ENCODE measurements at places on chromosomes 7 and 10. TPM values are rescaled to one million over a fixed set of nuclear protein-coding genes. Genes with fewer than 3 reads are reported as not detected.

The CCDC172 gene
- total RNA-seq, result 1.0 TPM

DNA sequence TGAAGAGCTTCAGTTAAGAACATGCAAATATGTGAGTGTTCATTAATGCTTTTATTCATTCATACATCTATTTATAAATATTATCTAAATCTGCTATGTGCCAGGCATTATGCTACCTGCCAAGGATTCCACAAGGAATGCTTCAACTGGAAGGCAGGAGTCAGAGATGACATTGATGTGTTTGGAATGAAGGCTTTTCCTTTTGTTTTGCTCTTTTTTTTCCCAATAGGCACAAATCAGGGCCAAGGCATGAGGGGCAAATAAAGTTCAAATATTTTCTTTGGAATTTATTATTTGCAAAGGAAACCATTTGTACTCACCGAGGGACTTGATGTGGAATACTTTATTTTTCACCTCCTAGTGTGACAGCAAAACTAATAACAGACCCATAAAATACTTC, 530.3 kb downstream of the ARL4A start:
- no peak for DNase-seq

The AOAH gene
- 0.21 TPM for total RNA-seq

- DNase-seq, result no peak
Observed at GRCh38 chr7:142940966-142941535, 1.8 kb downstream of the LLCFC1 start.

DNA sequence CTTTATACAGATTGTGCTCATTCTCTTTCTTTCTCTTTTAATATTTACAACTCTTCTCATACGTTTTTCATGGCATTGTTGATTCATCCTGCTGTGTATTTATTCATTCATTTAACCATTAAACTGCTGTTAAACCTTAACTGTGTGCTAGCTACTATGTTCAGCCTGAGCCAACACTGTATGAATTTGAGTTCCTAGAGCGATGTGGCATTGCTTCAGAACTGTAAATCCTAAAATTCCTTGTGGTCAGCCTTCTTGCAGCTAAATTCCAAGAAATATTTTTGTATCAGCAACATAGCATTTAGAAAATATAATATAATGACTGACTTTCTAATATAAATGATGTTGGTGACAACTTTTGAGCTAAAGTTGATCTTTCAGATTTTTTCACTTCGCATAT, 184.7 kb upstream of the FZD1 start:
- no peak for DNase-seq

- no peak for DNase-seq
Observed at GRCh38 chr7:103803631-103804030, 185.8 kb downstream of the RELN start.

GRCh38 chr7:33070277-33070676, 7.7 kb upstream of the NT5C3A start:
- DNase-seq, result no peak

The CPA5 gene
- total RNA-seq, result not detected

DNA sequence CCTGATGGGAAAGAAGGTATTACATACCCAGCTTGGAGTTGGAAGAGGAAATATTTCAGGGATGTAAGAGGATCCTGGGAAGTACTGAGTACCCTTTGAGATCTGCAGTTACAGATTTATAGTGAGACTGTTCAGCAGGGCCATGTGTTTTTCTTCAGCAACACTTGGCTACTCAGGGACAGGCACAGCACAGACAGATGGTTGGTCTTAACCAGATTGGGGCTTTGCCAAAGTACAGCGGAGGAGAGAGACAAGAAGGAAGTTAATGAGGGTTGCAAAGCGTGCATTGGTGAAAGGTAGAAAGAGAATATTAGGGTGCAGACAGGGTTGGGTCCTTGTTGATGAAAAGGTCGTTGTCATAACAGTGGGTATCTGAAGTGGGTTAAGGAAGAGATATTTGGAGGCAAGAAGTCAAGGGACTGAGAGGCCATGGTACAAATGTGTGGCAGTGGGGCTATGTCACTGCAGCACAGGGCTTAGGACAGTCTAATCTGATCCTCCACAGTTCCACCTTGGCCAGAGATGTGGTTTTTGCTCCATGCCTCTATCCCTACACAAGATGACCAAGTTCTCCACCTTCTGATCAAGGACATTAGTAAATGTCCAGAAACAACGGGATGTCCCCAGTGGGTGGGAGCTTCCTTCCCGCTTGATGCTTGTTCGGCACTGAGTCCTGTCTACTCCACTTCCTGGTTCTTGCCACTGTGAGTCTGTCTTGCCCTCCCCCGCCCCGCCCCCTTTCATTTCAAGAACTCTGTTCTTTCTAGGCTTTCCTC, 18.9 kb upstream of the DNAJC1 start:
- DNase-seq, result no peak

GRCh38 chr10:97676770-97677581, 10.1 kb downstream of the AVPI1 start:
- DNase-seq, result peak; percentile 90

GRCh38 chr7:114979803-114980507, 58.1 kb downstream of the MDFIC start:
- DNase-seq, result no peak

The CPA4 gene
- total RNA-seq, result not detected

DNA sequence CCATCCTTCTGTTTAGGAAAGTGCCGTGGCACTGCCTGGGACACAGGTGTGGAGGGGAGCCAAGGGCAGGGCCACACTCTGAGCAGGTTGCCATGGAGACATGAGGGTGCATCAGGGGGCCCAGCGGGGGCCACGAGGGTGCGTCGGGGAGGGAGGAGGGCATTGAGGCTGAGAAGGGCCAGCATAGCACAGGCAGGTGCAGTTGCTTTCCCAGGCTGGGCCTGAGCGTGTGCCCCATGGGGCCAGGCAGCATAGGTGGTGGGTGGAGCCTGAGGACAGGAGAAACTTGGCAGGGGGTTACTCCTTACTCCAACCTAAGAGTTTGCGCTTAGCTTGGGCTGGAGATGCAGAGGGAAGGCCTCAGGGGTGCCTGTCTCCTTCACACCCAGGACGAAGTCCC, 15.2 kb downstream of the YKT6 start:
- peak; percentile 48 for DNase-seq

- DNase-seq, result no peak
Observed at GRCh38 chr7:91789086-91789485, 91.4 kb downstream of the MTERF1 start.
